ENCODE measurements at places on chromosomes 12 and 14. TPM values are rescaled to one million over a fixed set of nuclear protein-coding genes. Genes with fewer than 3 reads are reported as not detected.

The NTN4 gene
- 35.1 TPM for total RNA-seq

The INSM2 gene
- not detected for total RNA-seq

GRCh38 chr14:31435276-31435675 lies 14.9 kb upstream of the HEATR5A start:
- no peak for DNase-seq

GRCh38 chr14:98582276-98582675 lies 689.7 kb downstream of the BCL11B start:
- DNase-seq = no peak

GRCh38 chr14:76714470-76714869 lies 46.8 kb upstream of the VASH1 start:
- no peak for DNase-seq

The CCDC177 gene
- total RNA-seq = not detected

DNA sequence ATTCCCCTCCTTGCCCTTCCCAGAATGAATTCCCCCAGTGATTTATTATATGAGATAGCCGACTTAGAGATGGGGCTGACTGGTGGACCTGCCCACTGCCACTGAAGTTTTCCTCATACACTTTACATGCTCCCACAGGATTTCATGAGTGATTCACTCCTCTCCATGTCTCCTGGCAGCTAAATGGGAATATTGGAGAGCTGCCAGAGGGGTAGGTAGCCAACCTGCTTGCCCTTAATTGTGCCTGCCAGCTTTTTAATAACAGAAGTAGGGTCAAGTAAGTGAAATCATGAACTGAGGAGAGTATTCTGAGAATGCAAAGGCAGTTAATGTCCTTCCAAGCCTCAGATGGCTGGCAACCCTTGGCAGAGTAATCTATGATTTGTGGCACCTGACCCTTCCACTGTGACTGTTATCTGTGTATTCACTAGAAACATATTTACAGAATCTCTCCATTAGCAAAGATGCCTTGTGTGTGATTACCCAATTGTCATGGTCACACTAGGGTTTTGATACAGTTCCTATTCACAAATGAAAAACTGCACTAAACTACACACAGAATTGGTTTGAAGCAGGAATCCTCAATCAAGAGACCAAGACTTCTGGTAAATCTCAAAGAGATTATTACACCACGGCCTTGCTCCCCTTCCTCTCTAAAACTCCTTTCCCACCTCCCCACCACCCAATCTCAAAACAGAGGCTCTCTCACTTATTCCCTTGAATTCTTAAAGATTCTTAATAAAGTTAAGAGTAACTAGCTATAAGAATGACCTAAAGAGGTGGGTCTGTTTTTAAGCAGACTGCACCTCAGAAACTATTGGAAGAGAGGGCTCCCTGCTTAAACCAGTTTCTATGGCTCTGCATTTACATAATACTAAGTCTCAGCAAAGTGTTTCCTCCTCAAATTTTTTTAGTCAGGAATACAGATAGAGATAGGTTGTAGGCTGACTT lies 17.2 kb downstream of the NKX2-1 start:
- no peak for DNase-seq

- DNase-seq = no peak
Observed at GRCh38 chr14:64786296-64787149, 82.3 kb downstream of the PLEKHG3 start.

- DNase-seq = no peak
Observed at GRCh38 chr14:101628975-101629374, 67.7 kb downstream of the DIO3 start.

The CISTR gene
- total RNA-seq = not detected

- no peak for DNase-seq
Observed at GRCh38 chr12:57755454-57756372, 810 bp downstream of the MARCHF9 start.

GRCh38 chr12:114168061-114168460 lies 201.9 kb upstream of the RBM19 start:
- DNase-seq = no peak

The HOTAIR gene
- not detected for total RNA-seq

The INHBC gene
- total RNA-seq = not detected

DNA sequence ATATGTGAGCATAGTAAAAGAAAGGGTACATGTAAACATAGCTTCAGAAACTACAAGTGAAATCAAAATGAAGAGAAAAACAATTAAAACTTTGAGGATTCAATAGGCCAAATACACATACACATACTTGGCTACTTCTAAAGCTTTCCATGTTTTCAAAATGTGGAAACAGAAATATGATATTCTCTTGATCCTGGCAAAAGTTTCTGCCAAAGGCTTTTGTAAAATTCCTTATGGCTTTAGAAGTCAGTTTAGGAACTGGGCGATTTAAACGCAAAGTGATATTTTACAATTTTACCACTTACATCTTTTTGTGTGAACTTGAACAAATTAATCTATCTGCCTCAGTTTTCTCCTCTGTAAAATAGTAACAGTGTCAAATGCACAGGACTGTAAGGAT lies 756.4 kb downstream of the C12orf50 start:
- no peak for DNase-seq

The GPR137C gene
- total RNA-seq = 0.86 TPM

The IKZF4 gene
- total RNA-seq = 8.2 TPM

The IFT43 gene
- total RNA-seq = 42.6 TPM

GRCh38 chr12:11949738-11950411 lies 120.9 kb upstream of the BCL2L14 start:
- peak; percentile 30 for DNase-seq

The FOXG1 gene
- total RNA-seq = not detected

GRCh38 chr12:106480251-106480650 lies 102.6 kb upstream of the RFX4 start:
- DNase-seq = no peak

The MIP gene
- total RNA-seq = not detected

DNA sequence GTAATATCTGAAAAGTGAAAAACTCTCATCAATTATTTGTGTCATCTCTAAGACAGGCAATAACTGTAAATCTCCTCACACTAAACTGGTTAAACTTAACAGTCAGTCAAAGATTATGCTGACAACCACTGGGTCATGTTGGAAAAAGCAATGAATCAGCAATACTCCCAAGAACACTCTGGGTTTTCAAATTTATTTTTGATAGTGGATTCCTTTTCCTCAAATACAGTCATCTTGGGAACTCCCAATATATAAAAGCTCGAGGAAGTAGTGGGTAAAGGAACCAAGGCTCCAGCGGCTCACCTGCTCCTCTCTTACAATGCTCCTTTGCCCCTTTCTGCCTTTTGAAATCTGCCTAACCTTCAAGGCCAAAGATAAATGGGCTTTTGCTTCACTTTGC lies 70.0 kb downstream of the ARMH4 start:
- DNase-seq = no peak

The SPTSSA gene
- total RNA-seq = 32.7 TPM

The DRAM1 gene
- total RNA-seq = 19.2 TPM

DNA sequence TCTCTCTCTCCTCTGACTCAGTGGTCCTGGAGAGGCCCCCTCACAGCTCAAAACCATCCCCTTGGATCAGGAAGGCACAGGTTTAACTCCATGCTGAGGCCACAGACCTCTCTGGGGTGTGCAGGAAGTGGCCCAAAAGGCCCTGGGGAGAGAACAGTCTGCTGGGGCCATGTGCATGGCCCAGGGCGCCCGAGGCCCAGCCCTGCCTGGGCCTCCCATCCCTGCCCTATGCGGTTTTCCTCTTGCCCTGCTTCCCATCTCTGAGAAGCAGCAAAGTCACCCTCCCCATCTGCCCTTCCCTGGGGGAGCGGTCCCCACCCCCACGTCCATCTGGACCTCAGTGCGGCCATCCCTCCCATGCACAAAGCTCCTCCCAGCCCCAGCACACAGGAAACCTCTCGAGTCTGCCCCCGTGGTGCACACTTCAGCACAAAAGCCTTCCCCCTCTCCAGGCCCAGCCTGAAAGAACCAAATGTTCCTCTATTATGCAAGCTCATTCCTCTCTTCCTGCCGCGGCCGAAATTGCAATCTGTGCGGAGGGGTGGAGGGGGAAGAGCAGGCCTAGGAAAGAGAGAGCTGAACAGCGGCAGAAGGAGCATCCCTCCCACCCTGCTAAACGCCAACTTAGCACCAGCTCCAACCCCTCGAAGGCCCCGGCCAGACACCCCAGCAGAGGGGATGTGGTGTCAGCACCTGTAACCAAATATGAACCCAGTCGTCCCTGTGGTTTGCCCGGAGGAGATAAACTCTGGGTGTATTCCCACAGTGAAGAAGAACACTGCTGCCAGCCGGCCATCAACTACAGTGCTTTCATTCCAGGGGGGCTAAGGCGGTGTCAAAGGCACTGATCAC lies 108.5 kb downstream of the SCARB1 start:
- DNase-seq = peak; percentile 80

GRCh38 chr12:121017966-121018491 lies 1.7 kb upstream of the C12orf43 start:
- no peak for DNase-seq

DNA sequence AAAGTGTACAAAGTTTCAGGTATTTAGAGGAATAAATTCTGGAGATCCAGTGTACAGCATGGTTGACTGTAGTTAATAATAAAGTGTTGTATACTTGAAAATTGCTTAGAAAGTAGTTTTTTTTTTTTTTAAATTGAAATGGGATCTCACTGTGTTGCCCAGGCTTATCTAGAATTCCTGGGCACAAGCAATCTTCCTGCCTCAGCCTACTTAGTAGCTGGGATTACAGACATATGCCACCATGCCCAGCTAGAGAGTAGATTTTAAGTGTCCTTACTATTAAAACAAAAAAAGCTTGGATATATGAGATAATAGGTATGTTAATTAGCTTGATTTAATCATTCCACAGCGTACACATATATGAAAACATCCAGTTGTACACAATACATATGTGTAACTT lies 27.7 kb downstream of the FUT8 start:
- DNase-seq = no peak

GRCh38 chr14:71395151-71395604 lies 487.9 kb downstream of the PCNX1 start:
- DNase-seq = no peak

GRCh38 chr12:43158126-43158525 lies 393.9 kb downstream of the ADAMTS20 start:
- DNase-seq = no peak

The AJUBA gene
- 53.3 TPM for total RNA-seq

- no peak for DNase-seq
Observed at GRCh38 chr14:28482251-28483040, 284.1 kb upstream of the FOXG1 start.

DNA sequence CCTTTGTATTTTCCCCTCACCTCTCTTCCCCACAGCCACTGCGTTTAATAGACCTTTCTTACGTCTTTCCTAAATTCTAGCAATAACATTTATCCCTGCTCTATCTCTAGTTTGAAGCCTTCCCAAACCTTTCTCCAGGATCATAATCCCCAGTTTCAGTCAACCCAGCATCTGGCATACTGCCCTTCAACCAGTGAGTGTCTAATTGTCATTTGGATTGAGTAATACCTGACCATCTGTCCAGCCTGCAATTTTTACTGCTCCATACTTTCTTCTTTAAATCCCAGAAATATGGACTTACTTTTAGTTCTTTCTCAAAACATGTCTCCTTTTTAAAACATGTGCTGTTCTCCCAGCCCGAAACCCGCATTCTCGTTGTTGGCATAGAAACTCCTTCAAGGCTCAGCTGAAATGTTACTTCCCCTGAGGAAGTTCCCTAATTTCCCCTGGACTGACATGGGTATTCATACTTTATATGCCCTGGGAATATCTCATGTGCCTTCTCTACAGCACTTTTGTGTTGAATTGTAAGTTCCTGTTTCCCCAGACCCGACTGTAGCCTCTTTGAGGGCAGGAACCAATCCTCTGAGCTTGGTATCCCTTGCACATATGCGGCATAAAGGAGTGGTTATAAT lies 65.1 kb upstream of the ETV6 start:
- DNase-seq = no peak

The TMEM120B gene
- total RNA-seq = 11.6 TPM

DNA sequence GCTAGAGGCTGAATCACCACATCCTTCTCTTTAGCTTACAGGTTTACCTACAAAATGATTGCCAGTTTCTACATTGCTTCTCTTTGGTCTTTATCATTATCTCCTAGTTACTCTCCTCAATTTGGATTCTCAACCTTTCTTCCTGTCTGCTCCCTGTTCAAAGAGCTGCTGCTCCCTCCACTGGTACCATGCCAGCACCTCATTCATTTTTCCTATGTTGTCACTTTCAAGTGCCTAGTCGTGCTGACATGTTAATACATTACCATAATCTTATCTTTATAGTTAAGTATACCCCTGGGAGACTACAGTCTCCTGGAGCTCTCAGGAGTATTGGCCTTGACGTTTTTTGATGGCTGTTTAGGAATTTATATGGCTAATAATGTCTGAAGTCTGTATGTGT lies 14.2 kb downstream of the FRS2 start:
- no peak for DNase-seq

The CACNA2D4 gene
- total RNA-seq = 8.6 TPM

DNA sequence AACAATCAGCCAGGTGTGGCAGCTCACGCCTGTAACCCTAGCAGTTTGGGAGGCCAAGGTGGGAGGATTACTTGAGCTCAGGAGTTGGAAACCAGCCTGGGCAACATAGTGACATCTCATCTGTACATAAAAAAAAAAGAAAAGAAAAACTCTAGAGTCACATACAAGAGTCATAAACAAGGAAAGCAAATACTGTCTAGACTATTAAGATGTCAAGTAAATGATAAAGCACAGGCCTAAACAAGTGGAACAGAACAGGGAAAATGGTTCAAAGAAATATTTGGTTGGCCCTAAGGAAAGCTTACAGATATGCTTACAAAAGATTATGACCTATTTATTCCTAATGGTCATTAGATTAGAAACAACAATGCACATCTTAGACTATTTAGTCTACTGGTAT lies 12.3 kb downstream of the CDK17 start:
- no peak for DNase-seq

DNA sequence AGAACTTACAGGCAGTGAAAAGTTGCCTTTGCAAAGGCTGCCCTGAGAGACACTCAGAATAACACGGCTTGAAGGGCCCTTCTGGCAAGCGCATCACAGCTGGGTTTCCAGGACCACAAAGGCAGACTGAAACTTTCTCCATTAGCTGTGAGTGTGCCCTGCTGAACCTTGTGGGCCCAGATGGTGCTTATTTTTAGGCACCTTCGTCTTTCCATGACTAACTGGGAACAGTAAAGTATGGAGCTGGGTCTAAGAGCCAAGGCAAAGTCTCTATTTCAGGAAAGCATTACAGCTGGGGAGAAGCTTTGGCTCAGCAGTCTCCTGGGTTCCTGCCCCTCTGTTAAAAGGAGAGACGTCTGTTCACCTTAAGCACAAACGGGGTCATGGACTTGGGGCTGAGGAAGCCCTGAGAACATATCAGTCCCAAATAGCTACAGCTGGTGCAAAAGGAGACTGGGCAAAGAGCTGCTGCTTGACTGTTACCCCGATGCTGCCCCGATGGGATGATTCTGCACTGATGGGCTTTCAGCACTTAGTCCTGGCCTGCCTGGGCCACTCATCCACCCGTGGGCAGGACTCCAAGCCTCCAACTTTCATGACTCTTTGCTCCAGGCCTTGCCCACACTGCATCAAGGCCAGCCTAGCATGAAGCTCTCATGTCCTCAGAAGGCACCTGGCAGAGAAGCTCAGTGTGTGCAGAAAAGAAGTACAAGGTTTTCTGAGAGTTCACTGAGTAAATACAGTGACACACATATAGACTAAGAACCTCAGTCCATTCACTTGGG lies 248.3 kb downstream of the PHLDA1 start:
- DNase-seq = no peak
